GM12891 (cell line): ENCODE measurements at places on chromosomes 3 and 15.

DNA sequence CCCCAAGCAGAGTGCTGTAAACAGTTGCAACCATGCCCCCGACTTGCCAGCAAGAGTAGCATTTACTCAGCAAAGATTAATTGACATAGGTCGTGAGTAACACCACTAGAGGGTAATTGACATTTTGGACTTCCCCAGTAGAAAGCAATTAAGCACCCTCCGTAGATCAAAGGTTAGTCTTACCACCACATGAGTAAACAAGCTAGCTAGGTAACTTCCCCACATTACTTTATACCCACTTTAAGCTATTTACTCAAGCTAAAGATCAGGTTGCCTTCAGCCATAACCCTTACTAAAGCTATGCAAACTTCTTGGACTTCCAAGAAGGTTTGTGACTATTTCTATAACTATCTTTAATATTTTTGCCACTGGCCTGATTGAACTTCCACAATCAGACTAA lies 1072.7 kb downstream of the OTOL1 start:
- DNase-seq: no peak

DNA sequence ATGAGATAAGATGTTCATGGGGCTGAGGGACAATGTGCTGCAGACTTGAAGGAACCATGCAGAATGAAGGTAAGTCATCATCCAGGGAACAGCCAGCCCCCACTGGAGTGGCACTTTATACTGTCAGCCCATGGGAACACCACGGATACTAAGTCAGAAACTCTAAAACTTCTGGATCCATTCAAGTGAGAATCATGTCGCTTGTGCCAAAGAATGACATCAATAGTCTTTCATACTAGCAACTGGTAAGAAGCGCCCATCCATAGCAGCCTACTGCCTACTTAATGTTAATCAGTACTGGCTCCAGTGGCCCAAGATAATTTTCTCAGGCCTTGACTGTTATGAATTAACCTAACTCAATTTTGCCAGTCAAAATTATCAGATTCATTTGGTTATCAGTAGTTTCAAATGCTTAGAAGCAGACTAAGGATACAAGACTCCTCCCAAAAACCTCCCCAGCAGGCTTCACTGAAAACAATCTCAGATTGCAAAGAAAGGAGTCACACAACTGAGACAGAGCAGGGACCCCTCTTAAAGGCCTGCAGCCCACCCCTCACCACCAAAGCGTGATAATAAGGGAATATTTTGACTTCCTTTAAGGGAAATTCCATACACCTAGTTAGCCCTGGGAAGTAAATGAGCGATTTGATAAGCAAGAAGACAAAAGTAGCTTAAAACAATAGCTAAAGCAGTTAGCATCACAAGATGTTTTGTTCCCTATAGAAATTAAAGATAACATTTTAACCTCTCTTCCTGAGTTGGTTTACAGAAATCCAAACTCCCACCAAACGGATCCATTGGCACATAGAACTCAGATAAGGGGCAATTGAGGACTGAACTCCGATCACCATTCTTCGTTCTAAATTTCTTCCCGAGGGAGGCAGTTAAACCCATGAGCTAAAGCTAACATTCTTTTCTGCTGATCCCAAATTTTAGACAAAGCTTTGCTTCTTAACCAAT lies 98.8 kb downstream of the TGFBR2 start:
- DNase-seq: no peak

- DNase-seq: no peak
Observed at GRCh38 chr15:56778761-56779160, 45.5 kb upstream of the ZNF280D start.

- no peak for DNase-seq
Observed at GRCh38 chr3:186258968-186259367, 103.1 kb downstream of the DGKG start.

DNA sequence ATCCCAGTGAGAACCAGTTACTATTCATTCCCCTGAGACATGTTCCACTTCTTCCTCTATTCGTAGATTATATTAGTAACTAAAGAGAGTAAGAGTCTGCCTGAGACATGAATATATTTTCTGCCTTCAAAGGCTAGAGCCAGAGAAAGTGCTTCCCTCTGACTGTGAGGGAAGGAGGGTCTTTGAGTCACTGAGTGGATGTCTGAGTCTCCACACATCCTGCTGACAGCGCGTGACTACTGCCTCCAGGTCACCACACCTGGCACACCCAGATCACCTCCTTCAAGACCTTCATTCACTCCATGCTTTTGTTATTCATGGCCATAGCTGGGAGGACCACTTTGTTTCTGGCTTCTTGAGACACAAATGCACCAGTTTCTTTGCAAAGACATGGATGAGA lies 135.6 kb downstream of the SOX2 start:
- DNase-seq: no peak

DNA sequence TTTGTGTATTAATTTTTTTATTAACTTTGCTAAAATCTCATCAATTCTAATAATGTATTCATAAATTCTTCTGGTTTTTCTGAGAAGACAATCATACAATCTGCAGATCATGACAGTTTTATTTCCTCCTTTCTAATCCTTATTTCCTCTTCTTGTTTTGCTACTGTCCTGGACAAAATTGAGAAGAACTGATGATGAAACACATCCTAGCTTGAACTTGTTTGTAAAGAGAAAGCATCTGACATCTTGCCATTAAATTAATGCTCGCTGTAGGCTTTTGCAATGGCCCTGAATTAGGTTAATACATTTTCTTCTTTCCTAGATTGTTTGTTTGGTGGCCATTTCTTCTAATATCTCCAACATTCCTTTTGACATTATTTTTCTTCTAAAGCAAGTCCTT lies 110.9 kb upstream of the TPM1 start:
- no peak for DNase-seq
